ENCODE measurements at places on chromosomes 7 and 10. TPM values are rescaled to one million over a fixed set of nuclear protein-coding genes. Genes with fewer than 3 reads are reported as not detected.

The FKBP6 gene
- total RNA-seq: under 0.01 TPM

The FOXL3 gene
- total RNA-seq: not detected

The STEAP1 gene
- 32.6 TPM for total RNA-seq

The PON1 gene
- total RNA-seq: not detected

The ADAM22 gene
- 0.75 TPM for total RNA-seq

The SLK gene
- 87.3 TPM for total RNA-seq

The MYL7 gene
- not detected for total RNA-seq

The GDF2 gene
- total RNA-seq: not detected

The C10orf67 gene
- total RNA-seq: 0.11 TPM

The PSD gene
- 3.9 TPM for total RNA-seq

The ZNF746 gene
- total RNA-seq: 19.7 TPM

The DEPP1 gene
- 0.44 TPM for total RNA-seq

The NOM1 gene
- total RNA-seq: 18.2 TPM

The SLC29A4 gene
- 3.6 TPM for total RNA-seq

The PCLO gene
- 4.9 TPM for total RNA-seq

The GNG11 gene
- 63.4 TPM for total RNA-seq

The MAT1A gene
- not detected for total RNA-seq

The WDR86 gene
- not detected for total RNA-seq

The PRPS1L1 gene
- not detected for total RNA-seq

The SLC39A12 gene
- under 0.01 TPM for total RNA-seq

The PTN gene
- total RNA-seq: 23.8 TPM

The GARIN1A gene
- total RNA-seq: 0.33 TPM

The MASTL gene
- total RNA-seq: 13.5 TPM

The PRTFDC1 gene
- total RNA-seq: 22.9 TPM

The WNT8B gene
- total RNA-seq: not detected

The RNF32 gene
- total RNA-seq: 1.2 TPM

The NUTM2E gene
- total RNA-seq: not detected

The PTEN gene
- 198 TPM for total RNA-seq

The TRIM73 gene
- 0.55 TPM for total RNA-seq

The TCF7L2 gene
- 2.8 TPM for total RNA-seq

The ARHGEF35 gene
- 2.1 TPM for total RNA-seq

The GATA3 gene
- not detected for total RNA-seq
